ENCODE measurements at places on chromosomes 13 and 19.

DNA sequence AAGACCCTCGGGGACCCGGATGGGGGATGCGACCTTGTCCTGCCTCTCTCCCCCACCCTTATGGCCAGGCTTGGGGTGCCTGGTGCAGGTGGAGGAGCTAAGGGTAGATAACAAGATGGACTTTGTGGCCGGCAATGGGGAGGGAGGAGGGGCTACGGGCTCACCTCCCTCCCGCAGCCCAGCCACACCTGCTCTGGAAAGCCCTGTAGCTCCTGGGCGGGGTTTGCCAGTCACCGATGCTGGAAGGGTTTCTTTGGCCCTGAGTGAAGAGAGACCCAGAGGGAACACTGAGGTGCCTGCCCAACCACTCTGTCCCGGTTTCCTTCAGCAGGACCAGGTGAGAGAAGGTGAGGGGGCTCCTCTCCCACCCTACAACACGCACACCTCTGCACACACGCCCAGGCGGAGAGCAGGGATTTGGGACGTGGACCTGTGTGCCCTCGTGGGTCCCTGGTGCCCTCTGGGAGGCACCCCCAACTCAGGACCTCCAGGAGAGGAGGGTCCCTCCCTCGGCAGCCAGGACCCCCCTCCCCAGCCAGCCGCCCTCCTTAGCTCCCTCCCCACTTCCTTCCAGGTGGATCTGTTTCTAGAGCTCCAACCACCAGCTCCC, at the start of gene FUT2:
FUT2 (plus strand) TSS at position 229 of the 610 bp plus-strand sequence. CDS start 6,986 bp downstream, outside the sequence.
- no peak for DNase-seq

- no peak for DNase-seq
Measured at GRCh38 chr19:38834590-38834989, 3.0 kb upstream of the ECH1 start.

DNA sequence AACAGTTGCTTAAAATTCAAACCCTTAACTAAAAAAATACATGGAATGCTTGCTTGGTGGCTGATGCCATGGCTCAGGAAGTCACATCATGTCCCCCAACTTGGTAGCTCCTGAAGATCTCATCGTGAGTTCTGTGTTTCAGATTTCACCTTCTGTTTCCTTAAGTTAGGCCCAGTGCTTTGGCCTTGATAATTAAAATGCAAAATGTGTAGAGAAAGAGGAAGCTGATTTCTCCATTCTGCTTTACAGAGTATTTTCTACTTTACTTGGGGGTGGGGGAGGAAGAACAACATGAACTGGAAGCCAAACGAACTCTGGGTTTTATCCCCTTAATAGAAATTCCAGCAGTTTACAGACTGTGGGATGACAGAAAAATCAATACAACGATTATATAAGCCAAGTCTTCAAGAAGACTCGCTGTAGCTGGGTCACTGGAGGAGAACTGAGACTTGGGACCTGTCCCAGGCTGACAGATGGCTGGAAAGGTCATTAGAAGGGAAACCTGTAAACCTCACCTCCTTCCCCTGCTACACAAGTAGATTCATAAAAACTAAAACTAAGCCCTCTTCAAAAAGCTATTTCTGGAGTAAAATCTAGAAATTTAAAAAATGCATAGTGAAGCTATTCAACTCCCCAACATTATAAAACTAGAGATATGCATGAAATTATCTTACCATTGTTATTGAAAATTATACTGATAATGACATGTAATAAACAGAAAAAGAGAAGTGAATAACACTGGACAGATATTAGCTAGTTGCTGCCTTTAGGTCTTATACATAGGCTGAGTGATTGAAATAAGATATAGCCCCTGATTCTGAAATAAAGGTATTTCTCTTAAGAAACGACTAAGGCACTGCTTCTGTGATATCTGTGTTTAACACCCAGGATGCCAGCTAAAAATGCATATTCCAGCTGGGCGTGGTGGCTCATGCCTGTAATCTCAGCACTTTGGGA, 22.1 kb upstream of the GGACT start:
- no peak for DNase-seq

DNA sequence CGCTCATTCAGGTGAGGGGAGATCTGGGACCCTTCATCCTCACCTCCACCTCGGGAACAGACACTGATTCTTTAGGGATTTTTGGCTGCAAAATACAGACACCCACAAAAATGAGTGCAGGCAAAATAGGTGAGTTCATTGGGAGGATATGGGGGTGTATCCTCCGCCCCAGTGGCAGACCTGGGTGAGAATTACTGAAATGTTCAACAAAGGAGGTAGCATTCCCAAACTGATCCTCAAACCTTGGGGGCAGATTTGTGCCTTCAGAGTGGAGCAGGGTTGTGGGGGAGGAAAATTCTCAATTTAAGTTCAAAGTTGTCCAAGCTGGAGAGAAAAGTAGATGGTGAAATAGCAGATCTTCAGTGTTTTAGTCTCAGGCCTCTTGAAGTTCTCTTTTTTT, 31.3 kb upstream of the SIN3B start:
- DNase-seq, result no peak

GRCh38 chr13:52449331-52450011, 963 bp downstream of the VPS36 start:
- DNase-seq, result no peak

GRCh38 chr13:49315036-49315565, 67.4 kb downstream of the CDADC1 start:
- no peak for DNase-seq

DNA sequence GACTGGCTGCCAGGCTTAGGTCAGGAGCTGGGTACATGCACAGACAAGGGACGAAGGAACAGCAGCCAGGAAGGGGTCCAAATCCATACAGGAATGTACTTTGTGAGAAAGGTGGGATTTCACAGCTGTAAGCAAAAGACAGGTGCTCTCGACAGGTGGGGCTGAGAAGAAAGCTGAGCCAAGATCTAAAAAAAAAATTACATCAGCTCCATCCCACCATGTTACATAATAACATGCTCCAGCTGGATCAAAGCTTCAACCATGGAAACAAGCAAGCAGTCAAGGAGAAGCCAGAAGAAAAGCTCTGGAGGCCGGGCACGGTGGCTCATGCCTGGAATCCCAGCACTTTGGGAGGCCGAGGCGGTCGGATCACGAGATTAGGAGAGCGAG, 8.0 kb downstream of the UBXN6 start:
- no peak for DNase-seq

DNA sequence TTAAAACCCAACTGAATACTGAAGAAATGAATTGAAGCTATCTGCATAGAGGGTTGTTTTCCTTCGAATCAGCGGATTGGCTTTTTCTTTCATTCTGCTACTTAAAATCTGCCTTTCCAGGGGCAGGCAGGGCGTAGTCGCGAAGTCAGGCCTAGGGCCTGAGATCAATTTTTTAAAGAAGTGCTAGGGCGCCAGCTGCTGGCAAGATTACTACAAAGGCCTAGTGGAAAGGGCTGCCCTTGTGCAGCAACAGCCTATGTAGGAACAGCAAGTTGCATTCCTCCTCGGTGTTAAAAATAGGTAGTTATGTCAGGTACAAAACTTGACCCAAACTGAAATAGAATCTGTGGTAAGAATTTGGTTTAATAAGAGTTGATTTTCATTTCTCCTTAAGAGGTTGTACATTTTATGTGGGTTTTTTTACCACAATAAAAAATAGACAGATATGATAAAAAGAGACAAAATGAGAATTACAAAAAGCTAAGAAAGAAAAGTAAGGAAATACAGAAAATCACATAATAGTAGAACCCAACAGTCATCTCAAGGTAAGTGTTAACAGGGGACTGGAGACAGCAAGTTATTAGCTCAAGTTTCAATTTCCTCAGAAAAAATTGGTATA, 9.5 kb upstream of the URAD start:
- no peak for DNase-seq

DNA sequence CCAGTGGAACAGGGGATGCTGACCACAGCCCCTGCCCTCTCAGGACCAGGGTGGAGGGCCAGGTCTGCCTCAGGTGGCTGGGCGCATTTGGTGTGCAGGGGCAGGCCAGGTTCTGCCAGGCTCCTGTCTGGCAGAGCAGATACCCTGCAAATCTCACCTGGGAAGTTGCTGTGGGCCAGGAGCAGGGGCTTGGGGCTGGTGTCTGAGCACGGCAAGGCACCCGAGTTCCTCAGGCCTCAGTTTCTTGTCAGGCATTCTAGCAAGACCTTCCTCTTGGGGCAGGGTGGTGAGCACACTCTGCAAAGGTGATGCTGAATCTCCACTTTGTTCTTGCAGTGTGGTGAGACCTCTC, 1.1 kb downstream of the CRTC1 start:
- no peak for DNase-seq

GRCh38 chr13:75800545-75800944, 164.4 kb downstream of the LMO7 start:
- DNase-seq, result no peak

- DNase-seq, result no peak
Measured at GRCh38 chr13:32737111-32737571, 150.9 kb downstream of the PDS5B start.

- no peak for DNase-seq
Measured at GRCh38 chr13:76630629-76631230, 255.5 kb downstream of the KCTD12 start.

GRCh38 chr13:86464193-86464592, 665.0 kb upstream of the SLITRK6 start:
- no peak for DNase-seq

DNA sequence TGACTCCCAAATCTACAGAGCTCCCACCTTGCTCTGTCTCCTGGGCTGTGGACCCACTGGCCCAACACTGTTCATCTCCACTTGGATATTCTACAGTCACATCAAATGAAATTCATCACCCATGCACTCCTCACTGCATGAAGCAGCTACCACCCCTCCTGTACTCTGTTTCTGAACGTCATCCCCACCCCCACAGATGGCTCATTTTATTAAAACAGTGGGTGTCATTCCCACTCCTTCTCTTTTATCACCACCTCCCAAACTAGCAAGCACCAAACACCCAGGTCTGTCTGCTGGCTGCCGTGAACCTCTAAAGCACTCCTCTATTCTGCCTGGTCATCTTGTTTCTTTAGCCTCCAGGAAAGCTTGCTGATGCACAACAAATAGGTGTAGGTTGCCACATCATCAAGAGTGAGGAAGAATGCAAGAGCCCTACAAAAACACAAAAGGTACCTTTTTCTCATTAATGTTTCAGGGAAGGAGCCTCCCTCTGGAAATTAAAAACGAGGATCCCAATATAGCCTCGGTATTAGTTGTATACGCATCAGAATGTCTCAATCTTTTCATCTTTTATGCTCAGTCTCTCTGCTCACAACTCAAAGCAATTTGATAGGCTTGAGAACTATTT, 91.8 kb downstream of the MIPEP start:
- DNase-seq, result no peak

GRCh38 chr13:73835138-73835721, 299.0 kb downstream of the KLF12 start:
- DNase-seq, result no peak

GRCh38 chr19:23436944-23437343, 41.7 kb upstream of the ZNF91 start:
- no peak for DNase-seq

- no peak for DNase-seq
Measured at GRCh38 chr13:109345433-109345941, 440.9 kb downstream of the IRS2 start.

GRCh38 chr13:42367831-42368230, 95.9 kb downstream of the AKAP11 start:
- DNase-seq, result no peak

DNA sequence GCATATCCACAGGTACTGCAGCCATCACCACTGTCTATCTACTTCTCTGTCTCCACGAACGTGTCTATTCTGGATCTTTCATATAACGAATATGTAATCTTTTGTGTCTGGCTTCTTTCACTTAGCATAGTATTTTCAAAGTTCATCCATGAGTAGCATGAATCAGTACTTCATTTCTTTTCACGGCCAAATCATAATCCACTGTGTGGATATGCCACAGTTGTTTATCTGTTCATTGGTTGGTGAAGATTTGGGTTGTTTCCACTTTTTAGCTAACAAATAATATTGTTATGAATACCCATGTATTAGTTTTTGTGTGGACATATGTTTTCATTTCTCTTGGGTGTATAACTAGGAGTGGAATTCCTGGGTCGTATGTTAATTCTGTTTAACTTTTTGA, 14.4 kb downstream of the RGCC start:
- no peak for DNase-seq

- DNase-seq, result peak; percentile 52
Measured at GRCh38 chr13:41428155-41428554, 29.2 kb upstream of the RGCC start.

DNA sequence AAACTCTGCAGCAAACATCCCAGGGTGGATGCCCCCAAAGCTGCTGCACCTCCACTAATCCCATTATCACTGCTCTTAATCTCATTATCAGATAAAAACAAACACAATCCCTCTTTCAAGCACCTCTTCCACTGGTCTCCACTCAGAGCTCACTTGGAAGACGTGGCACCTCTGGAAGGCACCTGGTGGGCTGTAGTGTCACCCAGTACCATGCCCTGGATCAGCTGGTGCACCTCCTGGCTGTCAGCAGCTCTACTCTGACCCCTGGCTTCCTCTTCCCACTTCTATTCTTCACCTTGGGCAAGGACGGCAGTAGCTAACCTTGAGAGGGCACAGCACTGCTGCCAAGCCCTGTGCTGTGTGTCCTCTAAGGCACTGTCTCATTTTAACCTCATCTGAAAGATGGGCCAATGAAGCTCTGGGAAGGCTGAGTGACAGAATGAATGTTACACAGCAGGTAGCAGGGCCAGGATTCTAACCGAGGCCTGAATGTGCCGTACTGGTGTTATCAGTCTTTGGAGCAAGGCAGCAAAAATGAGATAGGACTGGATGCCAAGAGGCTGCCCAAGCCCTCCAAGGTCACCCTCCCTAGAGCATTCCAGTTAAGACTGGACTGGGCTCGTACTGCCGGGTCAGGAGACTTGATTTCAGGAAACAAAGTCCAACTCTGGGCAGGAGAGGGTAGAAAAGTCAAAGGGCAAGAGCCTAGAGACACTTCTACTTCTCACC, 7.4 kb downstream of the BRD4 start:
- no peak for DNase-seq

GRCh38 chr13:50788551-50789210, 54.8 kb downstream of the DLEU7 start:
- DNase-seq, result no peak

DNA sequence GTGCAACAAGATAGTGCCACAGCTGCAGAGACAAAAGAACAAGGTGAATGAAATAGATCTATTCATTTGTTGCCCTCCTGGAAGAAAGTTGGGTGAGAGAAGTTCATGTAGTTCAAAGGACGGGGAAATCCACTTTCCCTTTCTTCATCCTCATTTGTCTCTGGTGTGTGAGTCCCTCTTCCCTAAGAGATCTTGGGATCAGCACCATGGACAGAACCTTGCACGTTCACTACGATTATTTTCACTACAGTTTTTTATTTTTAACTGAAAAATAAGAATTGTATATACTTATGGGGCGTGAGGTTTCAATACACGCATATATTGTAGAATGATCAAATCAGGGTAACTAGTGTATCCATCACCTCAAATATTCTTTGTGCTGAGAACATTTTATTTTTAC, 29.2 kb downstream of the NLRP5 start:
- no peak for DNase-seq

GRCh38 chr13:75145927-75146326, 336.0 kb downstream of the TBC1D4 start:
- no peak for DNase-seq

GRCh38 chr19:31350693-31351055, 1.4 kb upstream of the TSHZ3 start:
- no peak for DNase-seq

- DNase-seq, result no peak
Measured at GRCh38 chr13:74325106-74325505, 190.9 kb upstream of the KLF12 start.
